ENCODE measurements at places on chromosomes 7 and 10. TPM values are rescaled to one million over a fixed set of nuclear protein-coding genes. Genes with fewer than 3 reads are reported as not detected.
A peak's percentile ranks its signal among the peaks of the same experiment; 100 is the strongest.

DNA sequence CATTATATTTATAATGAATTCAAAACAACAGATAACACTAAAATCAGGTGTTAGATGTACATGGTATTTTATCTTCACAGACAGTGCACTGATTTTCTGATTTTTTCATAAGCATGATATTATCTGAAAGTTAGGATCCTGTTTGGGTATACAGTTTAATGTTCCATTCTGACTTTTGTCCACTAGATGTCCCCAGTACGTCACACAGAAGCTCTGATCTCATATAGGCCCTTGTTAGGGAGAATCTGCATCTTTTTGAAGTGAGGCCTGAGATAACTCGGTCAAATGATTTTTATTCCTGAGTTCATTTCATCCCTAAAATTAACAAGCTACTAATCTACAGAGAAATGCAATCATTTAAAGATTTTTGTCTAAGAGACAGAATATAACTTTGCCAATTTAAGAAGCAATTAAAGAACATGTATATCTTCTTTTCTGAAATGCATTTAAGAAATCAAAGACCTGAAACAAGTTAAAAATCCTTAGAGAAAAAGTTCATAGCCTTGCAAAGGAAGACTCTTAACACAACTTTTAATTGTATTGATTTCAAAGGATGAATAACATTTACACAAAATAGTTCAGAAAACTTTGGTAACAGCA is 72.0 kb upstream of the TES start:
- peaks cover 5% of the 10 kb centered on the region for H3K4me1 ChIP-seq
- H3K27ac ChIP-seq, result no peak overlapping the region
- DNase-seq, result peak; percentile 50
- no peaks in the 10 kb centered on the region for H3K27me3 ChIP-seq
- no peak overlapping the region for H3K4me3 ChIP-seq

SFRP4 gene
- polyA plus RNA-seq, result 0.98 TPM

DNA sequence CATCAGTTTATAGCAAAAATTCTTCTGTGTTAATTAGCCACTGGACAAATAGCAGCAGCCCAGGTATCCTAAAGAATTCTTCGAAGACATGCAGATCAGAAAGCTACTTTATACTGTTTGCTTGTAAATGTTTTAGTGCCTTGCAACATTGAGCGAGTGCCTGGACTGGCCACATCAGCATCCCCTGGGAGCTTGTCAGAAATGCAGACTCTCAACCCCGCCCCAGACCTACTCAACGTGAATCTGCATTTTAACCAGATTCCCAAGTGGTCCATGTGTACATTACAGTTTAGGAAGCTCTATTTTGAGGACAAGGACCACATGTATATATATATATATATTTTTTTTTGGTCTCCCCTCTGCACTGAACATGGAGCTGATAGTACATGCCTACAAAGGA is 18.5 kb upstream of the PLEKHS1 start:
- H3K27ac ChIP-seq, result no peak overlapping the region
- H3K27me3 ChIP-seq, result no peaks in the 10 kb centered on the region
- H3K4me1 ChIP-seq, result no peaks in the 10 kb centered on the region
- no peak overlapping the region for H3K4me3 ChIP-seq
- no peak for DNase-seq
- H3K36me3 ChIP-seq, result peaks cover 19% of the 10 kb centered on the region

DNA sequence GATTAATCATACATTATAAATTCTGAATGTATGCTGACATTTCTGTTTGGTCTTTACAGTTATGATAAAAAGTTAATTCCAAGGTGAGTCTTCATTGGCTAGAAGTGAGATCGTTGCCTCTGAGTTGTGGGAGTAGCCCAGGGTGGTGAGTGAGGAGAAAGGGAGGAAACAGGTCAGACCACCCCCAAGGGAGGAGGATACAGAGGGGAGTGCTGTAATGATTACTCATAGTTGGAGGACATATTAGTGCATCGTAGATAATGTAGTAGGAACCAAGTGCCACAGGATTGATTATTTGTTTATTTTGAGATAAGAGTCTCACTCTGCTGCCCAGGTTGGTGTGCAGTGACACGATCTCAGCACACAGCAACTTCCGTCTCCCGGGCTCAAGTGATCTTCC is 672.2 kb downstream of the INHBA start:
- no peaks in the 10 kb centered on the region for H3K27me3 ChIP-seq
- H3K36me3 ChIP-seq, result no peaks in the 10 kb centered on the region
- no peak for DNase-seq
- peaks cover 6% of the 10 kb centered on the region for H3K4me1 ChIP-seq
- H3K4me3 ChIP-seq, result no peak overlapping the region

VAX1 gene
- 0.02 TPM for polyA plus RNA-seq

RNF32 gene
- 3.1 TPM for polyA plus RNA-seq

GRCh38 chr7:106625678-106626301 is 35.2 kb downstream of the CCDC71L start:
- DNase-seq, result no peak
- H3K27ac ChIP-seq, result no peak overlapping the region
- H3K4me1 ChIP-seq, result no peaks in the 10 kb centered on the region
- no peak overlapping the region for H3K4me3 ChIP-seq

LIPN gene
- 0.50 TPM for polyA plus RNA-seq

DNA sequence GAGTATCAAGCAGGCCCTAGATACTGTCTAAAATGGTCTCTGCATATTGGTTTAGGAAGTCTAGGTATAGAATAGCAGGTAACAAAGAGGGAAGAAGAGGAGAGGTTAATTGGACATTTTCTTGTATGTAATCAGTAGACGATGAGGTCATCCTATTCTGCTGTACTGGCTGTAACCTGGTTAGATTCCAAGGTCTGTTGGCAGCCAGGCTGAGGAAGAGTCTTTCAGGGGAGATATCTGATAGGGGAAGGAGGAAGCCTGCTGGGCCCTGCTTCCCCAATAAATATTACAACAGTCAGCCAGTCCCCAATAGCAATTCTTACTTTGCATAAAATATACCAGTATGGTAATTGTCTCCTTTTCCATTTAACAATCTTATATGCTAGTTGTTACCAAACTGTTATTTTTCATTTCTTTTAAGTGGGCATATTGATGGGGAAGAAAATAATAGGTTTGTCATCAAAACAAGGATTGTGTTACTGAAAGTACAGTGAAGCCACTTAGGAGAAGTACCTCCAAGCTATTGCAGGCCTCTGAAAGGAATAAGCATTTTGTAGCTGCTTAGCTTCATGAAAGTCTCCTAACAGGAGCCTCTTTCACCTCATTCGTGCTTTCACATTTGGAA is 186.4 kb downstream of the LRRC4 start:
- H3K4me3 ChIP-seq, result no peak overlapping the region
- H3K36me3 ChIP-seq, result peaks cover 16% of the 10 kb centered on the region
- H3K27ac ChIP-seq, result no peak overlapping the region
- DNase-seq, result no peak
- H3K27me3 ChIP-seq, result no peaks in the 10 kb centered on the region

TMEM106B gene
- 12.5 TPM for polyA plus RNA-seq

- no peak overlapping the region for H3K27ac ChIP-seq
- no peak for DNase-seq
- H3K4me3 ChIP-seq, result no peak overlapping the region
- no peaks in the 10 kb centered on the region for H3K27me3 ChIP-seq
Measured at GRCh38 chr10:119454316-119454715, 88.2 kb downstream of the RGS10 start.

DNA sequence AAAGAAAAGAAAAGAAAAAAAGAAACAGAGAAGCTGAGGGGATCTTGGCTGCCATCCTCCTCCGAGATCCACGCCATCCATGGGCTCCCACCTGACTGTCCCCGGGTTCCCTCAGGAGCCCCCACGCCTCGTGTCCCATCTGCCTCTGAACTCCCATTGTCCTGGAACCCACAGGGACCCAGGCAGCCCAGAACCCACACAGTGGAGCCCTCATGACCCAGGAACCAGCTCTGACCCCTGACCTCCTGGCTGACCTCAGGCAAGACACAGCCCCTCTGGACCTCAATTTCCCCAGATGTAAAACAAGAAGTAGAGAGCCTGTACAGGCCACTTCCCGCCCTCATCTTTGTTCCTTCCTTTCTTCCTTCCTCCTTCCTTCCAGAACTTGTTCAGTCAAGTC is 40.4 kb downstream of the RASGEF1A start:
- H3K4me1 ChIP-seq, result peaks cover 29% of the 10 kb centered on the region
- no peaks in the 10 kb centered on the region for H3K36me3 ChIP-seq
- H3K27me3 ChIP-seq, result peaks cover 51% of the 10 kb centered on the region
- H3K27ac ChIP-seq, result no peak overlapping the region
- H3K4me3 ChIP-seq, result no peak overlapping the region
- DNase-seq, result no peak

DNA sequence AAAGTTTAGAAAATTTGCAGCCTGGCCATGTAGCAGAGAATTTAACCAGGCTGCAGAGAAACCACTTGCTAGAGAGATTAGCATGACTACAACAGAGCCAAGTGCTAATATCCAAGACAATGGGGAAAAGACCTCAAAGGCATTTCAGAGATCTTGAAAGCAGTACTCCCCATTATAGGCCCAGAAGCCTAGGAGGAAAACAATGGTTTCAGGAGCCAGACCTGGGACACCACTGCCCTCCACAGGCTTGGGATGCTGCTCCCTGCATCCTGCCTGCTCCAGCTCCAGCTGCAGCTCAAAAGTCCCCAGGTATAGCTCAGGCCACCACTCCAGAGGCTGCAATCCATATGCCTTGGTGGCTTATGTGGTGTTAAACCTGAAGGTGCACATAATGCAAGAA is 101.5 kb upstream of the TMEM72 start:
- no peaks in the 10 kb centered on the region for H3K36me3 ChIP-seq
- H3K27ac ChIP-seq, result no peak overlapping the region
- no peaks in the 10 kb centered on the region for H3K4me1 ChIP-seq
- DNase-seq, result no peak
- H3K27me3 ChIP-seq, result peaks cover 3% of the 10 kb centered on the region

All from thymus (tissue), 14 donors.